Mesendoderm (in vitro differentiated cells): ENCODE measurements at places on chromosomes 11 and 22.

DNA sequence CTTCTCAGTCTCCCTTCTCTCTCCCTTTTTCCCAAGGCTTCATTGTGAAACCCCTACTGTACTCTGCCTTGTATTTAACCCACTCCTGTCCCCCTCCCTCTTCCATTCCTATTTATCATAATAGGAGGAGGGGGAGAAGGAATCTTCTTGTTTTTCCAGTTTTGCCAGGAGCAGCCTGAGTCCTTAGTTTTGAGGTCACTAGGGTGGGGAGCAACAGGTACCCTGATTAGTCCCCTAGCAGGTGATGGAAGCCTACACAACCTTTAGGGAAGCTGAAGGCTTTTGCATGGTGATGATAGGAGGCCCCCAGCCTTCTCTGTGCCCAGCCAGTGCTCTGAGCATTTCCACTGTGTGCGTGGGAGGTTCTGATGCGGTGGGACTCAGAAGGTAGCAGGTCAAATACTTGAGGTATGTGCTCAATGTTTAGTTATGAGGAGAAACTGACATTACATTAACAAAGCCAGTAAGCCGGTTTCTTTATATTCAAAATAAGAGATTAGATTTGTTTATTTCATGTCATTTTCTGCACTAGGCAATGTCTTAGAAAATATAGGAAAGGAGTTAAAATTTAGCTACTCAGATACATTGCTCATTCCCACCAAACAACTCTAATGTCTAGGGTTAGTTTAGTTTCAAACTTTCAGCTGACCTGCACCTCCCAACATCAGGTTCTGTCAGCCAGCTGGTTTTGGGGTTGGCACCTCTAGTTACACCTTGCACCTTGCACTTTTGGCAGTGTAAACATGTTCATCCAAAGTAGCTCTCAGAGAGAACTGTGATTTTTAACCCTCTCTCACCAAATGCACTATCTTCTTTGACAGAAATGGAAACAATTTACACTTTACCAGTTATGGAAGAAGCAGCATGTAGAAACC, 26.0 kb downstream of the PARVA start:
- no peak overlapping the region for H3K4me3 ChIP-seq
- H3K27ac ChIP-seq = peak overlapping the region; percentile 31
- no peaks in the 10 kb centered on the region for H3K27me3 ChIP-seq
- no peak for DNase-seq
- H3K4me1 ChIP-seq = peaks cover 8% of the 10 kb centered on the region

DNA sequence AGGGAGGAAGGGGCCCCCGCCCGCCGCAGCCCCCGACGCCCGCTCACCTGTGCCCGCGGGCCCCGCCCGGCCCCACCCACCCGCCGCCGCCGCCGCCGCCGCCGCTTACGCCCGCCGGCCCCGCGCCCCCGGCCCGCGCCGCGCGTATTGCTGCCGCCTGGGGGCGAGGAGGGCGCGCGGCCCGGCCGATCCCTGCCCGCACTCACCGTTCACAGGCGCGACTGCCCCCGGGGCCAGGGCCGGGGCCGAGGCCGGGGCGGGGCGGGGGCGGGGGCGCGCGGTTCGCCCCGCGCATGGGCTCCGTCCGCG, 212 bp downstream of the HRAS start:
- no peaks in the 10 kb centered on the region for H3K27me3 ChIP-seq
- DNase-seq = peak; percentile 41
- H3K36me3 ChIP-seq = no peaks in the 10 kb centered on the region

GRCh38 chr11:117908109-117908895, 20.9 kb downstream of the TMPRSS13 start:
- H3K4me1 ChIP-seq = peaks cover 5% of the 10 kb centered on the region
- no peaks in the 10 kb centered on the region for H3K27me3 ChIP-seq
- no peak overlapping the region for H3K27ac ChIP-seq
- peak; percentile 46 for DNase-seq
- no peaks in the 10 kb centered on the region for H3K36me3 ChIP-seq
- H3K4me3 ChIP-seq = no peak overlapping the region

- H3K36me3 ChIP-seq = no peaks in the 10 kb centered on the region
- no peak overlapping the region for H3K27ac ChIP-seq
- no peak for DNase-seq
- H3K4me1 ChIP-seq = peaks cover 2% of the 10 kb centered on the region
- H3K4me3 ChIP-seq = no peak overlapping the region
- no peaks in the 10 kb centered on the region for H3K27me3 ChIP-seq
Measured at GRCh38 chr11:120029321-120029720, 108.6 kb downstream of the TRIM29 start.

DNA sequence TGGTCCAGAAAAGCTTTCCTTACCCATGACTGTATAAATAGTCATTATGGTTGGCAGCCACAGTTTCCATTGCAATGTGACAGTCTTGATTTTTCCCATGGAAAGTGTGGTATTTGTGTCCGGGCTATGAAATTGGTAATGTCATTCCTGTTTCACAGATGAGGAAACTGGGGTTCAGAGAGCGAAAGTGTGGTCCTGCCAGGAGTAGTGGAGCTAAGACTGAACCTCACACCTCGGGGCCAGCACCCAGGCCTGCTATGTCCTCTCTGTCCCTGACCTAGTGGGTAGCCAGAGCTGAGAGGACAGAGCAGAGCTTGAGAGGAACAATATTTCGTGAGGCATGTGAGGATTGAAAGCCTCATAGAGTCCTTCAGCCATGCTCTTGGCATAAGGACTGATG, 1.2 kb upstream of the YDJC start:
- no peak overlapping the region for H3K27ac ChIP-seq
- H3K4me1 ChIP-seq = no peaks in the 10 kb centered on the region
- no peaks in the 10 kb centered on the region for H3K36me3 ChIP-seq
- no peak overlapping the region for H3K4me3 ChIP-seq
- no peaks in the 10 kb centered on the region for H3K27me3 ChIP-seq
- DNase-seq = no peak

DNA sequence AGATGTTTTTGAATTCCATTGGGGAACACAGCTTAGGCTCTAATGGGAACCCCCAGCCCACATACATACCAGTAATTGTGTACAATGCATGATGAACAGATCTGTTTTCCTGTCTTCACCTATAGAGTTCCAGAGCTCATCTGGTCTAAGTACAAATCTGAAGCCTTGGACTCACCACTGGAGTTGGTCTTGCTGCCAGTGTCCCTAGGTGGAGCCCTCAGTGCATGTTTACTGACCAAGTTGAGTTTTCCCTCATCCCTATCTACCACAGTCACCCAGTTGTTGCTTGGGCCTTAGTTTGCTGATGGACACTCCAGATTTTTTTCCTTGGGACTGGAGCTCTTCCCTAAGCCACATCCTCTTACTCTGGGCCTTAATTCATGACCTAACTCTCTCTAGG, 159.2 kb upstream of the DDI1 start:
- no peaks in the 10 kb centered on the region for H3K4me1 ChIP-seq
- no peaks in the 10 kb centered on the region for H3K36me3 ChIP-seq
- no peak overlapping the region for H3K27ac ChIP-seq
- H3K4me3 ChIP-seq = no peak overlapping the region
- no peaks in the 10 kb centered on the region for H3K27me3 ChIP-seq
- peak; percentile 35 for DNase-seq

- no peak for DNase-seq
- no peak overlapping the region for H3K4me3 ChIP-seq
- no peak overlapping the region for H3K27ac ChIP-seq
- peaks cover 3% of the 10 kb centered on the region for H3K4me1 ChIP-seq
Measured at GRCh38 chr11:82994604-82995230, 77.0 kb downstream of the RAB30 start.

GRCh38 chr11:15672825-15673224, 558.1 kb downstream of the INSC start:
- H3K27me3 ChIP-seq = no peaks in the 10 kb centered on the region
- H3K27ac ChIP-seq = no peak overlapping the region

- H3K4me1 ChIP-seq = peaks cover 9% of the 10 kb centered on the region
- H3K36me3 ChIP-seq = no peaks in the 10 kb centered on the region
- H3K27ac ChIP-seq = no peak overlapping the region
- H3K4me3 ChIP-seq = no peak overlapping the region
- DNase-seq = peak; percentile 82
- no peaks in the 10 kb centered on the region for H3K27me3 ChIP-seq
Measured at GRCh38 chr11:65559951-65560537, 1.9 kb upstream of the LTBP3 start.

DNA sequence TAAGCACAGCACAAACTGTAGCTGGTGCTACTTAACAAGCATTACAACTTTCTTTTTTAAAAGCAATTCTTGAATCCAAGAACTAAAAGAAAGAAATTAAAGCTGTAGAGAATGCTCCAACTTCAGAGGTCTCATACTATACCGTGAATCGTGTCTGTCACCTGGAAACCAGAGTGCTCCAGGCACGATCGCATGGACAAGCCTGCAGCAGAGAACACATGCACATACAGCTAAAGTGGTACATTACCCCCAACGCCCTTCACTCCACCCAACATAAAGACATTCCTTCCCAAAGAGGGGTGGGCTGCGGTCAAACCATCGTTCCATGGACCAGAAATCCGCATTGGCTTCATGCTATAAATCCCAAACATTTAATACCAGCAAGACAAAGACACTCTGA, 31.5 kb downstream of the CHKA start:
- H3K4me1 ChIP-seq = no peaks in the 10 kb centered on the region
- no peak overlapping the region for H3K27ac ChIP-seq
- H3K36me3 ChIP-seq = no peaks in the 10 kb centered on the region
- no peaks in the 10 kb centered on the region for H3K27me3 ChIP-seq
- no peak for DNase-seq

DNA sequence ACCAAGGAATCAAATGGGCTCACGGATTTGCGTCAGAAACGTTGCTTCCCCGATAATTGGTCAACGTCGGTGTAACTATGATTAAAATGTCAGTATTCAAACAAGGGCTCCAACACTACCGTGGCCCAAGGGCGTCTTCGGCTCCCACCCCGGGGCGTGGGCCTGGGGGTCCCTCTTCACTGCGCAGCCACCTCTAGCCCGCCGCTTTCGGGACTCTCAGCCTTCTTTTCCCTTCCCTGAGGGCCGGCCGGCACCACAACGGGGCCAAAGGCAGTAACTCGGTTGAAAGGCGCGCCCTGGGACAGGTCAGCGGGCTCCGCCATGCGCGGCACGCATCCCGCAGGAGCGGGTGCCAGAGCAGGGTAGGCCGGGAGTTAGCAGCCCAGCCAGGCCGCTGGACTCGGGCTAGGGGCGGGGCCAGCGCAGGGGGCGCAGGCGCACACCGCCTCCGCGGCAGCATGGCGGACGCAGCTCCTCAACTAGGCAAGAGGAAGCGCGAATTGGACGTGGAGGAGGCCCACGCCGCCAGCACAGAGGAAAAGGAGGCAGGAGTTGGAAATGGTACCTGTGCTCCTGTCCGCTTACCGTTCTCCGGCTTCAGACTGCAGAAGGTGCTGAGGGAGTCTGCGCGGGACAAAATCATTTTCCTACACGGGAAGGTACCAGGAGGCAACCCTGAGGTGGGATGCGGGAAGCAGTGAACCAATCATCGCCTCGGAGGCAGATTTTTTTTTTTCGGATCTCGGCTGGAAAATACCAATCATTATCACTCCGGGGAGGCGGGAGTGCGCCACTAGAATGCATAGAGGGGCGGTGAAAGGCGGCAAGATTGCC, at the start of gene DCPS:
TSS of gene DCPS (plus strand) at position 438 of the 834 bp plus-strand sequence. CDS start at position 459, 21 bp downstream.
- H3K4me1 ChIP-seq = no peaks in the 10 kb centered on the region
- no peaks in the 10 kb centered on the region for H3K36me3 ChIP-seq
- no peaks in the 10 kb centered on the region for H3K27me3 ChIP-seq
- peak within 1 kb of the TSS; percentile 76 for H3K4me3 ChIP-seq
